ENCODE measurements at places on chromosomes 7 and 10.
A peak's percentile ranks its signal among the peaks of the same experiment; 100 is the strongest.

GRCh38 chr10:102918817-102919245 is 737 bp downstream of the CNNM2 start:
- peak; percentile 35 for DNase-seq

GRCh38 chr10:59175538-59176240 is 754 bp upstream of the PHYHIPL start:
- no peak for DNase-seq

- peak; percentile 55 for DNase-seq
Measured at GRCh38 chr10:103759100-103759781, 96.1 kb downstream of the SH3PXD2A start.

DNA sequence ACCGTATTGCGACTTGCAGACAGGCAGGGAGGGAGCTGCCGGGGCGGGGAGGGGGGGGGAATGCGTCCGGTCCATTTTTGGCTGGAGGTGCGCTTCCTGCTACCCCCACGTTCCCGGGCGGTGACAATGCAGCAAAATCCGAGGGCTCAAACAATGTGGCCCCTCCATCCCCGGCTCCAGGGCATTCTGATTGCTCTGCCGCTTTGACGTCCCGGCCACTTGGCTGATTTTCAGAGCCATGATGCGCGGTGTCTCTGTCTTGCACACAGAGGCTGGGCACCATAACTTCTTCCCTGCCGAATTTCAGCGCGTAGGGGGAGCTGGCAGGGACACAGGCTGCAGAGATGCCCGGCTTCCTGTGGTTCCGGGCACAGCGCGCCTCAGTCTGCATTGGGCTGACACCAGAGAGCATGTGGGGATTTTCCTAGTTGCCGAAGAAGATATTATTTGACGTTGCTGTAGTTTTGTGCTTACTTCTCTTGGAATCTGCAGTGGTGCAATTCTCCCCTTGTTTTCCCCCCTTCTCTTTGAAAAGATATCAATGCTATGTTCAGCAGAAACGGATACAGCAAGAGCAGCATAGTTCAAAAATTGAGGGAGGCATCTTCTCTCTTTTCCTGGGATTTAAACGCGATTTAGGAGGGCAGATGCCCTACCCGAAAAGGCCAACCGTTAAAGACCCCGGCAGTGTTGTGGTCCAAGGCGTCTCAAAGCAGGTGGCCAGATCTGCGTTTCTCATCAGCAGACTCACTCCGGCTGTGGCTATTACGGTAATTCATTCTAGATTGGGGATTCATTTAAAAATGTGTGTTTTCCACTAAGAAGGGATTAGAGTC is 1.4 kb downstream of the HECW1 start:
- DNase-seq: no peak

- no peak for DNase-seq
Measured at GRCh38 chr7:55499591-55499990, 72.7 kb downstream of the VOPP1 start.

DNA sequence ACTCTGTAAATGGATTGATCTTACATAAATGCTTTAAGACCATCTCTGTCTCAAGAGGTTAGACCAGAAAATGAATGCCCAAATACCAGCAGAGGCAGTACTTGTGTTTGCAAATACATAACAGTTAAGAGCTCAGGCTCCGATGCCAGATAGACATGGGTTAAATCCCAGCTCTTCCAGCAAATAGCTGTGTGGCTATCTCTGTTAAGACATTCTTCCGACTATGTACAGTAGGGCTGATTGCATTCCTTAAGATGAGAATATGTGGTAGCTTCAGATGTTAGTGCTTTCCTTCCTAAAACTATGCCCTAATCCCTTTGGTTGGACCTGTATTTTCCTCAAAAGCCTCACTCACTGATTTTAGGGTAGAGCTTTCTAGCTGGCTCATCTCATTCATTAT is 2.2 kb downstream of the IDE start:
- no peak for DNase-seq

- no peak for DNase-seq
Measured at GRCh38 chr7:120794106-120794729, 63.7 kb downstream of the TSPAN12 start.

- no peak for DNase-seq
Measured at GRCh38 chr7:44048031-44048795, 3.7 kb downstream of the DBNL start.

GRCh38 chr10:117552156-117552631 is 9.6 kb downstream of the EMX2 start:
- no peak for DNase-seq

DNA sequence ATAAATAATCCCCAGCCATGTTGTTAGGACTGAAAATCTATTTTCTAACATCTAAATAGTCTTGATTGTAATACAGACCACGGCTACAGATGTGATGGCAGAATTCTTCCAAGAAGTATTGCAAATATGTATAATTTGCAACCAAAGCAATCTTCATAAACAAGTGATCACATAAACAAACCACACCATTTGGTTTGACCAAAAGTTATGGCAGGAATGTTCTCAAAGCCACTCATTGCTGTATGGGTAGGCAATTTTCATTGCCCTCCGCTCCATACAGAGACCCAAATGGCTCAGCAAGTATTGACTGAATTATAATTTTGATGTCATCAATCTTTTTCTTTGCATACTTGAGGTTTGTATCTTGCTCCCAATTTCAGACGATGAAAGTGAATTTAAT is 19.0 kb upstream of the RHOBTB1 start:
- no peak for DNase-seq

DNA sequence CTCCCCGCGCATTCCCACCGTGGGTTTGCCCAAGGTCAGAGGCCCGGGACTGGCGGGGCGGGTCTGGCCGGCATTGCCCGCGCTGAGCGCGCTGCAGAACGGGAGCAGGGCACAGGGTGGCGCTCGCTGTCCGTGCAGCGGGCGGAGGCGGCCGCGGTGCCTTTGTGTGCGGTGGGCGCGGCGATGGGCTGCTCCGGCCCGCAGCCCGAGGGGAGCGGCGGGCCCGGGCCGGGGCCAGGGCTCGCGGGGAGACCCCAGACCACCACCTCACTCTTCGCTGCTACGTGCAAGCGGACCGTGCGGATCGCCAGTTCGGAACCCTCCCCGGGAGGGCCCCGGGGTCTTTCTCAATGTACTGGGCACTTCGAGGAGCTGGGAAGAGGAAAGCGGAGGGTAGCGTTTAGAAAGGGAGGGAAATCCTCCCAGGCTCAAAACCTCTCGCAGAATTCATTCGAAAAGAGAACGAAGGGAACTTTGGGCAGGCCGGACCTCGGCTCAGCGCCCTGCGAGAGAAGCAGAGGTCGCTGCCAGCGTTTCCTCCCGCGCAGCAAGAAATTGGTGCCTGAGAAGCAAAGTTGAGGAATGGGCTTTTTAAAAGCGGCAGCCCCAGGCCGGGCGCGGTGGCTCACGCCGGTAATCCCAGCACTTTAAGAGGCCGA is 8.5 kb downstream of the SP8 start:
- DNase-seq: no peak

- no peak for DNase-seq
Measured at GRCh38 chr7:8283968-8284367, 22.0 kb upstream of the ICA1 start.

DNA sequence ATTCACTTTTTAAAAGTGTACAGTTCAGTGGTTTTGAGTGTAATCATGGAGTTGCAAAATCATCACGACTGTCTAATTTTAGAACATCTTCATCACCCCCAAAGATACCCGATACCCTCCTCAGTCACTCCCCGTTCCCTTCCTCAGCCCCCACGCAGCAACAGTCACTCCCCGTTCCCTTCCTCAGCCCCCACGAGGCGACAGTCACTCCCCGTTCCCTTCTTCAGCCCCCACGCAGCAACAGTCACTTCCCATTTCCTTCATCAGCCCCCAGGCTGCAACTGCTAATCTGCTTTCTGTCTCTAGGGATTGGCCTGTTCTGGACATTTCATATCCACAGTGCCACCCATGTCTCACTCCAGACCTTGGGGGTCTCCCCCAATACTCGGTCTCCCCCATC is 161.6 kb upstream of the PPP2R2D start:
- DNase-seq: no peak

GRCh38 chr10:9081253-9081652 is 1026.8 kb downstream of the GATA3 start:
- DNase-seq: no peak

DNA sequence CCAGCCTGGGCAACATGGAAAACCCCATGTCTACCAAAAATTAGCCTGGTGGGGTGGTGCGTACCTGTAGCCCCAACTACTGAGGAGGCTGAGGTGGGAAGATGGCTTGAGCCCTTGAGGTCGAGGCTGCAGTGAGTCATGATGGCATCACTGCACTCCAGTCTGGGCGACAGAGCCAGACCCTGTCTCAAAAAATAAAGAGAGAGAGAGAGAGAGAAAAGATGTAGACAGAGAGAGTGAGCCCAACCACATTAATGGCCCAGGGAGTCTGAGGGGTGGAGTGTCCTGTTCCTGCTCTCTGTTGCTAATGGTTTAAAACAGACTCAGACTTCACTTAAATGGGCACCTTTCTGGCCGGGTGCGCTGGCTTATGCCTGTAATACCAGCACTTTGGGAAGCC is 455.7 kb upstream of the GALNT17 start:
- DNase-seq: no peak

DNA sequence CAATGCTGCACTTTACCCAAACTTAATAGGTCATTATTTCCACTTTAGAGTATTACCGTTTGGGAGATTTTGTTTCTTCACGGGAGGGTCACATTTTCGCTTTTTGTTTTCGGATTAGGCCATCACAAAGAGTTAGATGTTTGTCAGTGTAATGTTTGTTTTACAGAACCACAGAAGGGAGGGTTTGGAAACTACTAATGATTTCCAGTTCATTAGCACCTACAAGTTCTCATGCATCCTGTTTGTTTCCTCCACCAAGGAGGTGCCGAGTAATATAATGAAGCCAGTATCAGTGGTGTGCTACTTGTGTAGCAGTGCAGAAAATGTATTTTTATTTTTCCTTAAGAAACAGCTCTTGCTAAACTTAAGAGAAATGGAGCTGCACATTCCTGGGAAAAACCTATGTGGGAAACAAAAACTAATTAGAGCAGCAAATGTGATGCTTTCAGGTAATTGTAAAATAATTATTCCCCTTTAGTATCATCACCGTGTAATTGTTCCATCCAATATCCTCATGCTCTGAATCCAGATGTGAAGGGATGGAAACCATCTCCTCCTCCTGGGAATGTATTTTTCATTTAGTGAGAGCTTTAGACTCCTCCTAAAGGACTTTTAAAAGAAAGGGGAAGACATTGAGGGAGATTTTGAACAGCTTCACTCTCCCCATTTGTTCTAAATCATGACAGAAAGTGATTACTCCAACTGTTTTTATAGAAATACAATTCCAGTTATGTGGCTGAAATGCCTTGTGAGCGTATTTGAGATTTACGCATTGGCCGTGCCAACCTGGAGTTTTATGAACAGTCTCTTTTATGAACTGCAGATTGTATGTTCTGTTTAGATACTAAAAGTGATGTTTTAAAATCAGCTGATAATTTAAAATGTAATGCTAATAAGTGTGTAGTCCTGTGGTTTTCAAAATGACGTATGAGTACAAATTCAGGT is 5.6 kb downstream of the CELF2 start:
- DNase-seq: no peak

DNA sequence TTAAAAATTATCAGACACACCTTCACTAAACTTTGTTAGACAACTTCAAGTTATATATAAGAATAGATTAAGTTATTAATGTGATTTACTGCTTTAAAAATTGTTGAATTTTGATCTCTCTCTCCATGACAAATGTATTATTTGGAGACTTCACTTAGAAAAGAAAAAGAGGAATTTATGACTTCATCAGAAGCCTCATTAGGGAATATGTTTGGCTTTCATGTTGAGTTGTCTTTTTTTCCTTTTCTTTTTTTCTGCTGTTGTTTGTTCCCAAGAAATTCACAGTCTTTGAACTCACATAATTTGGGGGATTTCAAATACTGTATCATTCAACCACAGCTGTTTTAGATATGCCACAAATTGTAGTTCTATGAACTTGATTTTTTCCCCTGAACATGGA is 149.5 kb downstream of the PPP1R9A start:
- DNase-seq: no peak

GRCh38 chr7:139732471-139733167 is 45.2 kb downstream of the HIPK2 start:
- DNase-seq: no peak

- no peak for DNase-seq
Measured at GRCh38 chr10:3564346-3565002, 220.5 kb downstream of the KLF6 start.

DNA sequence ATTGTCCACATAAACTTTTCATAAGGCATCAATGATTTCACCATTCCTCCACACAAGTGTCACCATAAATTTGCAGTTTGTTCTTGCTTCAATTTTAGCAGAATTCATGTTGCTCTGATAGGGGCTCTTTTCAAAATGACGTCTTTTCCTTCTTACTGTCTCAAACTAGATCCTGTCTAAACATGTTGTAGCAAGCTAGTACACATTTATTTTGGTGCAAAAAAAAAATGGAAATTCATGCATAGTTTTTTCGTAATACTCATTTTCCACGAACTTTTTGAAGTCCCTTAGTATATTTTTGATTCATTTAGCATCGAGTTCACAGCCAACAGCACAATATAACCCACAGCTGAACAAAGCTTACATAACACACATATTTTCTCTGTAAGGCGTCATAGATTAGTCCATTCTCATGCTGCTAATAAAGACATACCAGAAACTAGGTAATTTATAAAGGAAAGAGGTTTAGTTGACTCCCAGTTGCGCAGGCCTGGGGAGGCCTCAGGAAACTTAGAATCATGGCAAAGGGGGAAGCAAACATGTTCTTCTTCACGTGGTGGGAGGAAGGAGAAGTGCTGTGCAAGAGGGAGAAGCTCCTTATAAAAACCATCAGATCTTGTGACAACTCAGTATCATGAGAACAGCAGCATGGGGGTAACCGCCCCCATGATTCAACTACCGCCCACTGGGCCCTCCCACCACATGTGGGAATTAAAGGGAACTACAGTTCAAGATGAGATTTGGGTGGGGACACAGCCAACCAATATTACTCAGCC is 301.5 kb downstream of the CCDC3 start:
- no peak for DNase-seq

- no peak for DNase-seq
Measured at GRCh38 chr10:100970914-100971811, 1.9 kb downstream of the SEMA4G start.

DNA sequence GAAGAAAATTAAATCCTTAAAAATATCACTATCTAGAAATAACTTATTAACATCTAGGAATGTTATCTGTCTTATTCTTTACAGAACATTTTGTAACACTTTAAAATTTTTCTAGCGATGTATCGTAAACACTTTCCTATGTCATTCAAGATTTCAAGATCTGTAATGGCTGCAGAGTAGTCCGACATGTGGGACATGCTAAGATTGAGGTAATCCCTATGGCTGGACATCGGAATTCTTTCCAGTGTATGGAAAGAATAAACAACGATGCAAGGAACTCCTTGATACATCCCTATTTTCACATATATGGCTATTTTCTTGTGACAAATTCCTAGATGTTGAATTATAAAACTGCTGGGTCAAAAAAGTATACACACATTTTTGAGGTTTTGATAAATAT is 37.5 kb downstream of the GNA12 start:
- DNase-seq: no peak

- no peak for DNase-seq
Measured at GRCh38 chr10:106707657-106708056, 456.8 kb downstream of the SORCS1 start.

All from stimulated activated CD4-positive, alpha-beta T cell treated with anti-CD3 and anti-CD28 coated beads, Interleukin-1b, Interleukin-23, amount 100 ng/mL, for 48 hours (primary cell).